DMS53 (cell line): ENCODE measurements at places on chromosomes 12 and 14.
A peak's percentile ranks its signal among the peaks of the same experiment; 100 is the strongest.

- peak; percentile 50 for DNase-seq
These were observed 274.0 kb upstream of the KITLG start for GRCh38 chr12:88854260-88854659.

DNA sequence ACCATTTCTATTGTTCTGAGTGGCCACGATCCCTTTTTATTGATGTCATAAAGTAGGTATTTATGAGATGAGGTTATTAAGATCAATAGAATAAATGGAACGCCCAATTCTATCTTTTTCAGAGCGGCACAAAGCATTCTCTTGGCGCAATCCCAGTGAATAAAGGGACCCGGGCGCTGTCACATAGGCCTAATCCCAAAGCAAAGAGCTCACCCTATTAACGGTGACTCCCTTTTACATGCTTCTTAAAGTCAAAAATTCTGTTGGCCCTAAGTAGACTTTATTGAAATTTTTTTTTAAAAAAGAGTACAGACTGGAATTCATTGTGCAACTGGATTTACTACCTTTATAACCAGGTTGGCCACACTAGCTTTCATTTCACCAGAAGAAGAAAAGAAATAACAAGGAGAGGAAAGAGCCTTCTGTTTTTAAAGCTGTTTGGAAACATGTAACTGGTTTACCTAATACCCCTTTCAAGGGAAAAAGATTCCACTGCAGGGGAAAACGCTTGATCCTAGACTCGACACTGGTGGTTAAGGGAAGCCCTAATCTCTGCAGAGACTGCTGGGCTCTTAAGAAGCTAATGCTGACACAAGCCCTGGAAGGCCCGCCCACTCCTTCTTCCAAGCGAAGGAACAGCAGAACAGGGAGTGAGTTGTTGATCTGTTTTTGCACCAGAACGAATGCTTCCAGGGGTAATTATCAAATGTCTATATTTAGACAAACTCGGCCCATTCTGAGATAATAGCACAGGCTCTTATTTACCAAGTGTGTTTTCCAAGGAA, 381.2 kb downstream of the BCL11B start:
- DNase-seq = no peak

DNA sequence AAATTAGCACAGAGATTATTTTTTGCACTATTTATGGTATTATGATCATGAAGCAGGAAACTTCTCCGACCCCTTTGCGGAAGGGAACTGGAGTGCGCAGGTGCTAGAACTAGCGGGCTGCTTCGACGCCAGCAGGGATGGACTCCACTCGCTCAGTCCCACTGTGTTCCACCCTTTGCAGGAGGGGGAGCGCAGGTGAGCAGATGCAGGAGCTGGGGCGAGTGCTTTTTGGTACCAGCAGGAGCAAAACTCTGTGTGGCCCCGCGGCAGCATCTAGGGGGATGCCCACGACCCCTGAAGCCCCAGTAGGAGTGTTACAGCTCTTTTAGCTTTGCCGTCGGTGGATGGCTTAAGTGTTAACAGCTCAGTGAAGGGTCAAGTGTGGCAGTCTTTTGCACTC, 113.9 kb downstream of the TMEM132D start:
- DNase-seq = no peak

- no peak for DNase-seq
These were observed 146.9 kb downstream of the ESR2 start for GRCh38 chr14:64147126-64147790.

GRCh38 chr14:36901861-36902260, 240.2 kb downstream of the PAX9 start:
- DNase-seq = no peak

- DNase-seq = no peak
These were observed 19.2 kb upstream of the LRIG3 start for GRCh38 chr12:58939399-58940100.

DNA sequence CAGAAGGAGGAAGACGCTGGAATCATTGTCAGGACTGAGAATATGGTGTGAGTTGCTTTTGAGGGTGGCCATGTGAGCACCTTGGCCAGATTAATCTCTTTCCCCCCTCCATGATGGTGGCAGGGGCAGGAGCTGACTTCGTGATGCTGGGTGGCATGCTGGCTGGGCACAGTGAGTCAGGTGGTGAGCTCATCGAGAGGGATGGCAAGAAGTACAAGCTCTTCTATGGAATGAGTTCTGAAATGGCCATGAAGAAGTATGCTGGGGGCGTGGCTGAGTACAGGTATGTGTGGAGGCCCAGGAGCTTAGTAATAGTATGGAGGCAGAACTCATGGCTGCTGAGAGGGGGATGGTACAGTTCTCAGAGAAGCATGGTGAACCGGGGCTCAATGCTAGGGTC, 4.3 kb downstream of the TINF2 start:
- no peak for DNase-seq

GRCh38 chr12:43098071-43098470, 453.9 kb downstream of the ADAMTS20 start:
- DNase-seq = no peak

- no peak for DNase-seq
These were observed 120.1 kb downstream of the BICD1 start for GRCh38 chr12:32226768-32227167.

DNA sequence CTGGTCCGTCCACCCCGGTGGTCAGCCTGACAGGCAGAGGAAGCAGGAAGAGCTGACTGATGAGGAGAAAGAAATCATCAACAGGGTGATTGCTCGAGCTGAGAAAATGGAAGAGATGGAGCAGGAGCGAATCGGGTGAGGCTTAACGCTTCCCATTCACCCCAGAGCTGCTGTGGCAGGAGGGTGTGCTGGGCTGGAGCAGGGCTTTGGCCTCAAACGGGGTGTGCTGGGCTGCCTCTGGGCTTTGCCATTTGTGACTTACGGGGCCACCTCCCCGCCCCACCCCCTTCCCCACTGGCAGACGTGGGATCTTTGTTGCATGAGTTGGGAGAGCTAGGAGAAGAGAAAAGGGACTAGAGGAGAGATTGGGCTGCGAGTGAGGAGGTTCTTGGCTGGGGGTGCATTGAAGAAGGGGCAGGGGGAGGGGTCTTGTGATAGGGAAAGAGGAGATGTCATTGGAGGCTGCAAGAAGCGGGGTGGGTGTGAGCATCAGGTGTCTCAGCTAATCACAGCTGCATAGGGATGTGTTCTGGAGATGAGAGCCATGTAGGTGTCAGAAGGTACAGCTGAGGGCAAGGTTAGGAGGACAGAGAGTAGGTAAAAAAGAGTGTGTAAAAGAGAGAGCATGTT, 56.3 kb downstream of the RPH3A start:
- DNase-seq = no peak

DNA sequence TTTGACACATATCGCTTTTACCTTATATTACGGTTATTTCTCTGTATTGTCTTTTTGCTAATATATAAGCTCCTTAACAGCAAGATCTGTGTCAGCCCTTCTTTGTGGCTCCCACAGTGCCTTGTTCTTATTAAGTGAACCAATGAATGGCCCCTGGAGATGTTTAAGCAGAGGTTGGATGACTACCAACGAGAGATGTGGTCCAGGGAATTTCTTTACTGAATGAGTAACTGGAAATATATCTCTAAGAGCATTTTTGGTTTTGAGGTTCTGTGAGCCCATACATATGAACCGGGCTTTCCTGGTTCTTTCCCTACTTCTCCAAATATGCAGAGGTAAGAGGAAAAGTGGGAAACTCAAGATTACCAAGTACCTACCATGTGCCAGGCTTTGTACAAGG, 23.5 kb downstream of the CALCOCO1 start:
- DNase-seq = no peak

DNA sequence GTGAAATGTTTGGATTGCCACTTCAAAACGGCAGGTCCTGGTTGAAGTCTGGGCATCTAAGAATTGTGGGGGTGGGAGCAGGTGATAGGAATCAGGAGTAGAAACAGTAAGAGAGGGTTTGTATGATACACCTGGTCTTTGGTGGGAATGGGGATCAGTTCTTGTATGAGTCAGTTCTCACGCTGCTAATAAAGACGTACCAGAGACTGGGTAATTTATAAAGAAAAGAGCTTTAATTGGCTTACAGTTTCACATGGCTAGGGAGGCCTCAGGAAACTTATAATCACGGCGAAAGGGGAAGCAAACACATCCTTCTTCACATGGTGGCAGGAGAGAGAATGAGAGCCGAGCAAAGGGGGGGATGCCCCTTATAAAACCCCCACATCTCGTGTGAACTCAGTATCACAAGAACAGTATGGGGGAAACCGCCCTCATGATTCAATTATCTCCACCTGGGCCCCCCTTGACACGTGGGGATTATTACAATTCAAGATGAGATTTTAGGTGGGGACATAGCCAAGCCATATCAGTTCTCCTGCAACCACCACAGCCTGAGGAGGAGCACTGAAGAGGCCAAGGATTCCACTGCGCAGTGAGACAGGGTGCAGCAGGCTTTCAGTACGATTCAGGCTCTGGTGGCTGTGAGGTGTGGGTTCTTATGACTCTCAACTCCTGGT, 52.1 kb downstream of the DRAM1 start:
- DNase-seq = no peak

DNA sequence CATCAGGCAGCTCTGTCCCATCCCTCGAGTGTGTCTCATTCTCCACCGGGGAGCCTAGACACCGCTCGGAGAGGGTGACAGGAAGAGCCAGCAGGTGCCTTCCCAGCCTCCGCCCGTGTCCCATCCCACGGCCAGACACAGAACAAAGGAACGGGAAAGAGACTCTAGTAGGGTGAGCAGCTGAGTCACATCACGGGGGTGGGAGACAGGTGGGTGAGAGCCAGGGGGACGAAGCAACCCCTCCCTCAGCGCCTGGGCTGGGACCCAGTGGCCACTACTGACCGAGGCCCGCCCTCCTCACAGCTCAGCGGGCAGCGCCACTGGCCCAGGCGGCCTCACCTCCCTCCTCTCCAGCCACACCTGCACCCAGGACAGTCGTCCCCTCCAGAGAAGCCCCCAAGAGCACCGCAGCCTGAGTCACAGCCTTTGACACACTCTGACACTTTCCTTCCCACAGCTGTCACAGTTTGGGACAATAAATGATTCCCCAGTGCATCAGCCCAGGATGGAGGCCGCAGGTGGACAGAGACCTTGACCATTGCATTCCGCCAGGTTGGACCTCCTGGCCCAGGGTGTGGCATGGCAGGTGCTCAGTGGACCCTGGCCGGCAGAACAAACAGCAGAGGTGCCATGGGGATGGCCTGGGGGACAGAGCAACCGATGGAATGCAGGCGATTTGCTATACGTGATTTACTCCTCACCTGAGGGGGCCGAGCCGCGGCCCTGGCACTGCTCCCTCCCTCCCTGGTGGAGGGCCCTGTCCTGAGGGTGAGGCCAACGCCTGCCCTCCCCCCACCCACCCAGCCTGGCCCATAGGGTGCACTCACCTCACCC, 45.4 kb upstream of the GALNT9 start:
- DNase-seq = no peak

DNA sequence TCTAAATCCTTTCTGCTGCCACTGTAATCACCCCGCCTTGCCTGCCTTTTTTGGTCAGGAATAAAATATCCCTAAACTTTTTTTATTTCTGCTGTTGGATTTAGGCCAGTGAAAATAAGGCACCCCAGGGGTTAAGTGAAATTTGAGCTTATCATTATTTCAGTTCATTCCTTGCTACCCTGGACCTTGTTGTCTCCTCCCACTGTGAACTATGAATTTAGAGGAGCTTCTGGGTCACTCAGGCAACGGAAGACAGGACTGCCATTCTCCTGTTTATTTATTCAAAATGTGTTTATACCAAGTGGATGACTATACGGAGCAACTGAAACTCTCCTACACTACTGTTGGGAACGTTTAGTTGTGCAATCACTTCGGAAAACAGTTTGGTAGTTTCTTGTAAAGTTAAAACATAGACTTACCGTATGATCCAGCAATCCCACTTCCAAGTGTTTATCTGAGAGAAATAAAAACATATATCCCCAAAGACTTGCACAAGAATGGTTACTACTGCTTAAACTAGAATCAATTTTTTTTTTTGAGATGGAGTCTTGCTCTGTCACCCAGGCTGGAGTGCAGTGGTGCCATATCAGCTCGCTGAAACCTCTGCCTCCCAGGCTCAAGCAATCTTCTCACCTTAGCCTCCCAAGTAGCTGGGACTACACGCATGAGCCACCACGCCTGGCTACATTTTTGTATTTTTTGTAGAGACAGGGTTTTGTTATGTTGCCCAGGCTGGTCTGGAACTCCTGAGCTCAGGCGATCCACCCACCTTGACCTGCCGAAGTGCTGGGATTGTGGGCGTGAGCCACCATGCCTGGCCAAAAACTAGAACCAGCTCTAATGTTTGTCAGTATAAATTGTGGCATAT, 2.3 kb upstream of the TRAFD1 start:
- DNase-seq = no peak

GRCh38 chr14:80464531-80465149, 253.3 kb upstream of the DIO2 start:
- no peak for DNase-seq

GRCh38 chr12:43638806-43639205, 86.8 kb upstream of the ADAMTS20 start:
- DNase-seq = no peak

DNA sequence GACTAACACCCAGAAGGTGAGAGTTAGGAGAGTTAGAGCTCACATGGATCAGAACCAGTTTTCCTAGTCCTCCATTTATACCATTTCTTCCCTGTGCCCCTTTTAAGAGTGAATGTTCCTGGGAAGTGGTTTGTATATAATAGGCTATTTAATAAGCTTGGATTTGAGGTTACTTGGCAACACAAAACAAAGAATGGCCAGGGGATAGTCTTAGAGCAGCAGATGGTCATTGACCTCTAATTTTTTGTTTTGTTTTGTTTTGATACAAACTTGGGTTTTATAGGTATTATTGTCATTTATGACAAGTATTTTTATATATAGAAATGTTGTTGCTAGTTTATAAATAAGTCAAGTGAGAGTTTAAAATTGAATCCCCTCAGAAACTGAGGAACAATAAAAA, 35.8 kb downstream of the VEZT start:
- peak; percentile 20 for DNase-seq

DNA sequence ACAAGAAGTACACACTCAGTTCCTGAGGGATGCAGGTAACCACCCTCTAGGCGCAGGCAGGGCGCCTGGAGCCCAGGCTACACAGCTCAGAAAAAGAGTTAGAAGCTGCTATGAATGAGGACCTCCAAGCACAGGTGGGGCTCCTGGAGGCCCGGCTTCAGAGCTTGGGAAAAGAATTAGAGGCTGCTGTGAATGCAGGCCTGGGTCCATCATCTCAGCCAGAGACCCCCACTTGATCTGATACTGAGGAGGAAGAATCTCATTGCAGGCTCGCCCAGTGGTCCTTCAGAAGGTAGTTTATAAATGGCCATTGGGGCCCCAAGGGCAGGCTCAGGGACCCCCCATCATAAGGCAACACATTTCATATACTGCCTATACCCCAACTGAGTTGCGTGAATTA, 556.4 kb downstream of the SLC6A15 start:
- no peak for DNase-seq
